ENCODE measurements at places on chromosomes 6 and 20.
A peak's percentile ranks its signal among the peaks of the same experiment; 100 is the strongest.

- no peak for DNase-seq
Observed at GRCh38 chr20:4159765-4160490, 144.6 kb upstream of the RNF24 start.

GRCh38 chr20:4814696-4815252 lies 93.1 kb downstream of the PRND start:
- peak; percentile 85 for DNase-seq

DNA sequence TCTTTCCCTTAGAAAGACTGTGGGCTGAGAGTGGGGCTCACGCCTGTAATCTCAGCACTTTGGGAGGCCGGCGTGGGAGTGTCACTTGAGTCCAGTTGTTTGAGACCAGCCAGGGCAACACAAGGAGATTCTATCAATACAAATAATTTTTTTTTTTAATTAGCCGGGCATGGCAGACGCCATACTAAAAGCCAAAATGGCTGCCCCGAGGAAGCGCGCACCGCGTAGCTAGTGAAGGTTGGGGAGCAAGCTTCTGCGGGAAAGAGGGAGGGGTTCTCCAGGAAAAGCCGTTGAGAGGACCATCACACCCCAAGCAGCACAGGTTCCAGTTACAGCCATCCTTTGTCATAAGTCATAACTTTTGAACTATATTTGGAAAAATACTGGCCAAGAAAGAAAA lies 21.3 kb upstream of the PNRC1 start:
- DNase-seq: no peak

DNA sequence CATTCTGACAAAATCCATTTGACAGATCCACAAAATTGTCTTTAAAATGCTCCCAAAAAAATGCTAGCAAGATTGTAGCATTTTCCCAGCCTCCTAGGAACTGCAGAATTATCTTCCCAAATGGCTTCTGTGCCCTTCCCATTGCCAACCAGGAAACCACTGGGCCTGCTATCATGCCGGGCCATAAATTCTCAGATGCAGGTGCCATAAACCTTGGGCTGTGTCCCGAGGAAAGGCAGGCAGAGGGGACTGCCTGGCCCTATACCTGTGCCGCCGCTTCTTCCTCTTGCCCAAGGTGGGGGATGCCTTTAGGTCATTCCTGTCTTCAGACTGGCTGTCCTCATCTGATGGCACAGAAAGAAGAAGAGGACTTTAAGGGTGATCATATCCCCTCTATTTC lies 2.8 kb downstream of the VSX1 start:
- DNase-seq: no peak

GRCh38 chr6:143400258-143401067 lies 50.0 kb downstream of the ADAT2 start:
- peak; percentile 23 for DNase-seq

DNA sequence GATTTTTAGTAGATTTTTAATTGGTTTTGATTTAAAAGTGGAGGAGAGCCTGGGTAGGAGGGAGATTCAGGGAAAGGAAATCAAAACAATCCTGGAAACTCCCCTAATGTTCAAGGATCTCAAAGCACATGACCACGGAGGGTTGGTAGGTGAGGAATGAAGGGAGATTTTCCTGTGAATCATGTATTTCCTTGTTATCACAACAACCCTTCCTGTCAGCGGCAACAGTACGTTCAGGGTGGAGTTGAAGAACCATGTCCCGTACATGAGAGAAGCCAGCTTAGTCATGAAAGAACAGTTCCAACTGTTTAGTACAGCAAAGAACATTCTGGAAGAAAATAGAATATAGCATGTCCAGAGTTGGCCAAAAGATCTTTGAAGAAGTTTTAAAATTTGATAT lies 79.4 kb upstream of the SCAF8 start:
- DNase-seq: no peak
